ENCODE measurements at places on chromosomes 6 and 20. TPM values are rescaled to one million over a fixed set of nuclear protein-coding genes. Genes with fewer than 3 reads are reported as not detected.

IMPG1 gene
- total RNA-seq: not detected

KIZ gene
- total RNA-seq: 12.6 TPM

USP49 gene
- 0.60 TPM for total RNA-seq

KCNB1 gene
- total RNA-seq: 3.0 TPM

GTPBP2 gene
- total RNA-seq: 35.7 TPM

ULBP1 gene
- 2.1 TPM for total RNA-seq

KIF6 gene
- not detected for total RNA-seq

FOXS1 gene
- 1.1 TPM for total RNA-seq

PRRT1 gene
- 0.85 TPM for total RNA-seq

HLA-F gene
- total RNA-seq: 0.26 TPM

CAPN11 gene
- total RNA-seq: not detected

HLA-DRB1 gene
- not detected for total RNA-seq

DIDO1 gene
- total RNA-seq: 23.5 TPM

ZNF165 gene
- under 0.01 TPM for total RNA-seq

SAPCD1 gene
- 2.8 TPM for total RNA-seq

POM121L2 gene
- total RNA-seq: not detected

PSORS1C2 gene
- not detected for total RNA-seq

BNIP5 gene
- not detected for total RNA-seq

RHAG gene
- not detected for total RNA-seq

CALHM4 gene
- total RNA-seq: not detected

GPR6 gene
- total RNA-seq: not detected

BPIFB1 gene
- total RNA-seq: not detected

ADGRG6 gene
- 12.1 TPM for total RNA-seq

PCK1 gene
- not detected for total RNA-seq

HTR1E gene
- not detected for total RNA-seq

PPP1R18 gene
- total RNA-seq: 61.3 TPM

TRIM15 gene
- total RNA-seq: not detected

SLC17A2 gene
- 1.7 TPM for total RNA-seq

PRL gene
- not detected for total RNA-seq

ZBP1 gene
- not detected for total RNA-seq

TRIM40 gene
- total RNA-seq: not detected

BHLHE23 gene
- total RNA-seq: not detected

VSX1 gene
- not detected for total RNA-seq

FRK gene
- 1.2 TPM for total RNA-seq

PPP1R14C gene
- not detected for total RNA-seq

DDO gene
- 1.3 TPM for total RNA-seq

MEI4 gene
- total RNA-seq: not detected

OR2J3 gene
- not detected for total RNA-seq

SOX4 gene
- 10.0 TPM for total RNA-seq

CGA gene
- not detected for total RNA-seq

BRPF3 gene
- total RNA-seq: 11.4 TPM

LGSN gene
- total RNA-seq: 0.93 TPM

SRSF6 gene
- 64.6 TPM for total RNA-seq

NTSR1 gene
- total RNA-seq: not detected

BACH2 gene
- total RNA-seq: 1.0 TPM

CASS4 gene
- 1.4 TPM for total RNA-seq

ECI2 gene
- total RNA-seq: 48.0 TPM

RNF144B gene
- total RNA-seq: 0.12 TPM

PLA2G7 gene
- total RNA-seq: not detected

FABP7 gene
- not detected for total RNA-seq

PPP1R11 gene
- 29.3 TPM for total RNA-seq
